Stimulated activated CD4-positive, alpha-beta T cell treated with anti-CD3 and anti-CD28 coated beads, TNF-alpha, amount 100 ng/mL, for 24 hours (primary cell): ENCODE measurements at places on chromosomes 6 and 20.

GRCh38 chr6:44771647-44772415 lies 384.3 kb downstream of the CDC5L start:
- no peak for DNase-seq

DNA sequence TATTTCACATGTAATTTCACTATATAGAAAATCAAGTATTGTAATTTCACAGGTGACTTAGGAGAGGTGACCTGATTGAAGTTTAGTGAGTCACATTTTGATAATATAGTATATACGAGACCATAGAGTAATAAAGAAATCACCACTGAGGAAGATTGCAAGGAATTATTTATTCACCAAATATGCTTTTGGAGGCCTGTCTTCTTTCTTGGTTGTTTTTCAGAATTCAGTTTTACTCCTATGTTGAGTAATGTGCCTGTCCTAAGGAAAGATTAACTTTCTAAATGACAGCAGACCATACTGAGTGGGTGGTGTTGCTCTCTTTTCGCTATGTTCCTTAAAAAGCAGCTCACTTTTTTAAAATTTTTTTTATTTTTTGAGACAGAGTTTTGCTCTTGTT lies 87.5 kb upstream of the FOXO3 start:
- no peak for DNase-seq

DNA sequence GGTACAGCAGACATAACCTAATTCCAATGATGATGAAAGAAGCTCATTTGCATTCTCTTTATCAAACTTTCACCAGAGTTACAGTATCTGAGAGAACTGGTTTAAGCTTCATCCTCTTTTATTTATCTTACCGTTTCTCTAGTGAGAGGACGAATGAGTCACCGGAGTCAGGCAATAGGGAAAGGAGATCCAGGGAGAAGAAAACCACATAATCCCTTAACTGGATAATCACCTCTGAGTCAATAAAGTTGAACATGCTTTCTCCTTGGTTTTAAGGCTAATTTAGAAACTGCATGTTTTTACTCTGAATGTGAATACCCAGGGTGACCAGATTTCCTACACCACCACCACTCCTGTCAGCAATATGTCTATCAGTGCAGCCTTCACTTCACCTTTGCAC lies 313.7 kb upstream of the TBX18 start:
- no peak for DNase-seq

DNA sequence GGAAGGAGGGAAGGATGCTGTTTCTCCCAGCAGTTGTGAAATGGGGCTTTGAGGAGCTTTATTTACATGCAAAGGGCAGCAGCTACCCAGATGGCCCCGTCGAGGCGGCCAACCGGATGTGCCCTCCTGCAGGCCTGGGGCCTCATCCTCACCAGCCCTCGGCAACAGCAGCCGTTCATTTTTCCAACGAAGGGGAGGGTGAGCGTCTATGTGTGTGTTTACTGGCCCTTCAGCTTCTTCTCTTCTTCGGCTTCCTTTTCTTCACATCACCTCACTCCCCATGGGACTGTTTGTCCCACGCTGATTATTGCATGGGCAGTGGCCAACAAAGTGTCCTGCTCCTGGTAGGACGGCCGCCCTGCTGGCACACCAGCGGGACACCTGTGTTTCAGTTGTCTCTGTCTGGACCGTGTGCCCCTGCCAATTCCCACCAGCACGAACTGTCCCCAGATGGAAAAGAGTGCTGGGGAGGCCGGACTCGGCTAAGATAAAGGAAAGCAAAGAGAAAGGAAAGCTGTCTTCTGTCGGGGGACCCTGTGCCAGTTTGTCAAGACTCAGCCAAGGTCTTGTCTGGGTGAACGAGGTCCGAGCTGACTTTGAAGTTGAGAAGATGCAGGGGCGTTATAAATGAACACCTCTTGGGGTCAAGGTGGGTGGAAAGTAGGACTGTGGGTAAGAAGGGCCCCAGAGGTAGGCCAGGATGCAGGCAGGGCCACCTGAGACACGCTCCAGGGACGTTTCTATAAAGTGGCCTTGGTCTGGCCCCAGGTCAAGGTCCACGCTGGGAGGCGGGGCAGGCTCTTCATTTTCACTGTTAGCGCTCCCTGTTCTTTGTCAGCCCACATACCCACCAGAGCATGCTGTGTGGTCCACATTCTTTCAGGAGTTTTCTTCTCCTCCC lies 57.0 kb downstream of the FAM50B start:
- DNase-seq = no peak

DNA sequence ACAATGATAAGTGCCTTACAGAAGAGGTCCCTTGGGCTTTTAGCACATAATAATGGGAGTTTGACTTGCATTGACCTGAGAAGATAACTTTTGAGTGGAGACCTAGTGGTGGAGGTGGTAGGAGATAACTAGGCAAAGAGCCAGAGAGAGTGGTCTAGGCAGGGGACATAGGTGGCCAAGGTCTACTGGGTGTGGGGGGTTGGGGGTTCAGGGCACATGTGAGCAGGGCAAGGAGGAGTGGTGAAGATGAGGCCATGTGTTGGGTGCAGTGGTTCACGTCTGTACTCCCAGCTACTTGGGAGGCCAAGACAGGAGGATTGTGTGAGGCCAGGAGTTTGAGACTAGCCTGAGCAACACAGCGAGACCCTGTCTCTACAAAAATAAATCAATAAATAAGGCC lies 74.3 kb upstream of the CTNNBL1 start:
- DNase-seq = no peak

- DNase-seq = no peak
Observed at GRCh38 chr20:45432294-45432693, 16.4 kb downstream of the PIGT start.

GRCh38 chr20:57250607-57251343 lies 15.7 kb downstream of the BMP7 start:
- DNase-seq = no peak

DNA sequence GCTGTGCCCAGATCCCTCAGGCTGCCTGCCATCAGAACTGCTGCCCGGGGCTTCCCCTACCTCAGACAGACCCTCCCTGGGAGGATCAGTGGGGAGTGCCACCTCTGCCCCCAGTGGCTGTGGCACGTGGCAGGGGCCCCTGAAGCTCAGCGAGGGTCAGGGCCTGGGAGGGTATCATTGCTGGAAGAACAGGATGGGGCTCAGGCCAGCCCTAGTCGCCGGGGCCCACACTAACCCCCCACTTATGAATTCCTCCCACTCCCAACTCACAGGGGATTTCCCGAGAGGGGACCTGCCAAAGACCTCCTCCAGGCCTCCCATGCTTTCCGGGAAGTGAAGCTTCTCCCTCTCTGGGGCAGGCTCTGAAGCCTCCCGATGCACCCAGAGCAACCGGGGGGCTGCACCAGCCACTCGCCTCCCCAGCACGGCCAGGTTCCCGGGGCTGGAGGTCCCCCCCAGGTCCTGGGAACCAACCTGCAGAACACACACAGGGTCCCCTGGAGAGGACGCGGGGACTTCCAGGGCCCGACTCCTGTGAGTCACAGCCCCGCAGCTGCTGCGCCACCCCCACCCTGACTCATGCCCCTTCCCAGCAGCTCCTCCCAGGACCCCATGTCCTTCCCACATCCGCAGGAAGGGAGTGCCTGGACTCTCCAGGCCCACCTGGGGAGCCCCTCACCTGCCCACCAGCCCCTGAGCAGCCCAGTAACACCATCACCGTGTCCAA lies 2.5 kb downstream of the TNFRSF6B start:
- peak; percentile 70 for DNase-seq

DNA sequence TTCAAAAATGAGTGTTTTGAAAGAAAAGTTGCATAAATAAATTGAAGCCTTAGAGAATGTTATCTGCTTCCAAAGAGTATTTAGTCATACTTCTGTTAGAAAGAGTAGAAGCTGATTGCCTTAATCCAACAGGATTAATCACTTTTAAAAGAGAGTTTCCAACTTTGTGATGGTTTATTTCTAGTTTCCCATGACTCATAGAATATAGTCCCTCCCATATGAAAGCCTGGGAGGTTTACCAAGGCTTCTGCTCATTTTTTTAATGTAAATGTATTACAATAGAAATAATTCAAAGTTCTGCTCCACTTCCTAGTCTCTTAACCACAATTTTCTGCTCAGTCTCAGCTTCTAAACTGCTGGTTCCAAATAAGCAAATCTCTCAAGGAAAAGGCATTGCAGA lies 118.0 kb upstream of the IRAK1BP1 start:
- no peak for DNase-seq

GRCh38 chr6:33190504-33191107 lies 1.7 kb downstream of the COL11A2 start:
- no peak for DNase-seq

DNA sequence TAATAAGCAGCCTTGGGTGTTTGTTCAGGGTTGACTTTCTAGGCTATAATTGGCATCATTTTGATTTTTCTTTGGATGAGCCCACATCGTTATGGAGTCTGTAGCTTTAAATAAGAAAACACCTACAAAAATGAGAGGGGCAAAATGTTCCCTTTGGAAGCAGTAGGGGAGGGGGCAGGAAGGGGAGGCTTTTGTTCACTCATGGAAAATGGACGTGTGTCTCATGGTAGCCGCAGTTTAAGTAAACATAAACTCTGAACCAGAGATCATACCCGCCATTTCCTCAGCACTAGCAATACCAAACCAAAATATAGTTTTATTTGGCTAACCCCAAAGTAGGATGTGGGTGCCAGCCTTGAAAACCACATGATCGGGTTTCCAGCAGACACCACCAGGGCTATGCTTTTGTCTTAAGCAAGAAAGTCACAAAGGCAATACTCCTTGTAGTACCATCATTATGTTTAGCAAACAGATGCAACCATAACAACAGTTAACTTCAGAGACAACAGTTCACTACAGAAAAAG lies 572.5 kb upstream of the JAG1 start:
- DNase-seq = no peak

GRCh38 chr20:44222633-44223368 lies 12.2 kb upstream of the OSER1 start:
- DNase-seq = no peak

DNA sequence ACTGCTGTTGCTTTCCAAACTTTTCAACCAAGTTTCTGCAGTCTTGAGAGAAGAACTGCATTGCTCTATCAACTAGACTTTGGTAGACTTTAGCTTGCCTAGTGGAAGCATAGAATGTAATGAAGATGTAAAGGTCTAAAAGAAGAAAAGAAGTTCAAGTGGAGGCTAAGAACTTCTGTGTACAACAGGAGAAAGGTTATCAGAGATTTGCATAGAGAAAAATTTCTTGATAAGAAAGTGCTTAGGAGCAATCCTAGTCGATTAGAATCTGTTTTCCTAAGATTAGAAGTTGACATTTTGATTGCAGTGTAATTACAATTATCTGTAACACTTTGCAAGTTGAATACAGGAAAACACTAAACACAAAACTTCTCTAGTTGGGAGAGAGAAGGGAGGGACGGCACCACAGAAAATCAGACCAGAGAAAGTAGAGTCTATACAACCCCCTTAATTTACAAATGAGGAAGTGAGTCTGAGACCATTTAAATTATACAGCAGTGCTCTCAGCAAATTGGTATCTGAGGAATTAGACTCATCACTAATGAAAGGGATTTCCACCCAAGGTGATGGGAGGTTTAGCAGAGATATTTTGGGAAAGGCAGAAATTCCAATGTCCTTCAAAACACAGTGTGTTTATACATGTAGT lies 194.3 kb upstream of the MARCKS start:
- DNase-seq = no peak

DNA sequence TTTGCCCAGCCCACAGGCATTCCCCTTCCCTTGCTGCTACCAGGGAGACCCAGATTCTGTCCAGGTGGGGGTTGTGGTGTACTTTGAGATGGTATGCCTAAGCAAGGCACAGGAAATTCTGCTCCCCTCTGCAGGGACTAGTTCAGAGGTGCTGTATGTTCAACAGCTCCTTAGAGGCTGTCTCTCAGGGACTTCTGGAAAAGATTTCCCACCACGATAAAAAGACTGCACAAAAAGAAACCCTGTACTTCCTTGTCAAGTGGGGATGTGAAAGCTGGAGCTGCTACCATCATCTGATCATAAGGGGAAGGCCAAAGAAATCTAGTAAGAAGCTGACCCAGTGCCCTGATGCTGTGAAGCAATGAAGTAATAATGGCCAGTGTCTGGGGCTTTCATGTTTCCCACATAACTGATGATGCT lies 51.5 kb upstream of the SMIM29 start:
- no peak for DNase-seq

DNA sequence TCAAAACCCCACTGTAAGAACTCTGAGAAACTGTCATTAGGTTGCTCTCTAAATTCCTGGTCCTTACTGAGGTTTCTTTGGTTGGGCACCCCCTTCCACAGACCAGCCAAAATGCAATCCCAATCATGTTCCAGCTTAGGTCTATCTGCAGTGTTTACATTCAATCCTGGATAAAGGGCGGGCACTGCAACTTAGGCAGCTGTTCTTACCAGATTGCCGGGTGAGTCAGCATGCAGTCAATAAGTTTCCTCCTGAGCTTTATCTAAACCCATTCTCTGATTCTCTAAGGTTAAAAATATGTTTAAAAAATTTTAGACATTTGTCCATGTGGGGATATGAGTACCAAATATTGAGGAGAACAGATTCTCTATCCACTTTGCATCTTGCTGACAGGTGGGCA lies 197.8 kb downstream of the HAO1 start:
- DNase-seq = no peak

- DNase-seq = no peak
Observed at GRCh38 chr20:51807720-51808250, 5.5 kb upstream of the SALL4 start.

DNA sequence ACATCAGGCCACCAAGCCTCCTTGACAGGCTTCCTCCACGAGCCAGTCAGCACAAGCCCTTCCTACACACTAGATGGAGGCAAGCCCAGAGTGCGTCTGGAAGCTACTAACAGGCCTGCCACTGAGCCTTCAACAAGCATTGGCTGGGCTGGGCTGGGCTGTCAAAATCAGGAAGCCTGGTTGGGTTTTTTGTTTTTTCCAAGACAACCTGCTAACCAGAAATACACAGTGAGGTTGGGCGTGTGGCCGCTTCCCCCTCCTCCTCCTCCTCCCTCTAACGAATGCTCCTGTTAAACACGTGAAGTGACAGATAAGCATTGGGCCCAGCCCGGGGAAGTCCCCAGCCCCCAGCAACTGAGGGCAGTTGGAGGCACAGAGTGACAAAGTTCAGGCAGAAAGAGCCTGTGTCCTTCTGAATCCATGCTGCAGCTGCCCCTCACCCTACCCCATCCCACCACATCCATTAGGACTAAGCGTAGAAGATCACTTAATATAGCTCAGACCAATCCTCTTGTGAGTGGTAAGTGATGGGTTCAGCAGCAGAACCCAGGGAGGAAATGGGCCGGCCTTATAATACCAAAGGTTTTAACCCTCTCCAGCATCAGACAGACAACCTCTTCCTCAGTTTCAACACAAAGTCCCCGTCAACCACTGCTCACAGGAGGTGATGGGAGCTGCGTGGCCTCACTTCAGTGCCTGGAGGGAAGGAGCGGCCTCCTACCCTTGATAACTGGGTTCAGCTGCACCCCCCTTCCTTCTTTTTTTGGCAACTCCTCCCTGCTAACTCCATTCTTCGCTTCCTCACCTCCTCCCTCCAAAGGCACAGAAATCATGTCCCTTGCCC lies 1.1 kb downstream of the NFATC2 start:
- DNase-seq = peak; percentile 70

GRCh38 chr6:2549834-2550233 lies 200.9 kb downstream of the MYLK4 start:
- no peak for DNase-seq

GRCh38 chr6:158175111-158175510 lies 7.0 kb downstream of the GTF2H5 start:
- DNase-seq = no peak
